ENCODE measurements at places on chromosomes 6 and 20.

GRCh38 chr6:145823328-145823944 lies 8.8 kb upstream of the FBXO30 start:
- DNase-seq = no peak

GRCh38 chr20:23507346-23507745 lies 16.4 kb downstream of the CST8 start:
- DNase-seq = no peak

GRCh38 chr6:153251326-153251725 lies 120.2 kb upstream of the RGS17 start:
- DNase-seq = no peak

GRCh38 chr6:136077834-136078576 lies 172.1 kb downstream of the MTFR2 start:
- DNase-seq = no peak

- DNase-seq = no peak
Observed at GRCh38 chr6:135114355-135115145, 59.9 kb upstream of the HBS1L start.

DNA sequence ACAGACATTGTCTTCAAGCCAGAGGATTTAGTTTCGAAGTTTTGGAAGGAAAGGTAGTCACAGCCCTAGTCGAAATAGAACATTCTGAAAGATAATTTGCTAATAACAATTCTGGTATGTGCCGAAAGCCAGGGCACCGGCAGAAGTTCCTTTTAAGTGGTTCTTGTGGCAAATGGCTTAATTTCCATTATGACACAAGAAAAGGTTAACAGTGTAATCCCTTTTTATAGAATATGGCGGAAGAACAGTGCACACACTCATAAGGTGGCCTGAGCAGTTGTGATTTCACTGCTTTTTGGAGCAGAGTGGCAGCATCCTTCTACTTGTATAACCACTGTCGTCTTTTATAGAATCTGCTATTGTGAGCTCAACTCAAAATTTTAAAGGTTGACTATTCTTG lies 152.4 kb downstream of the SASH1 start:
- DNase-seq = no peak

- no peak for DNase-seq
Observed at GRCh38 chr20:34072076-34072475, 40.0 kb downstream of the EIF2S2 start.

DNA sequence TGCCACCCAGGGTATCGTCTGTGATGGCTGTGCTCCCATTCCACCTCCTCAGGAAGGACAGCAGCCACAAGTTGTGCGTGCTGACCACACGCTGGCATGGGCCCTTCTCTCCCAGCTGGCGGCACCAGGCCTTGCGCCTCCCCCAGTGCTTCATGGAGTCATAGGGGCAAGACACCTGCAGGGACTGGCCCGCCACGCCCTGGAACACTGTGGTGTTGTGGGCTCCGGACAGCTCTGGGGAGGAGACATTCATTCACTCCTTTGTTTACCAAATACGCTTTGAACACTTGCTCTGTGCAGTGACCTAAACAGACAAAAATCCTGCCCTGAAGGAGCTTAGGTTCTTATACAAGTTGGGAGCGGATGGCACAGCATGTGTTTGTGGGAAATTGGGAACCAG lies 1.5 kb downstream of the TREM2 start:
- no peak for DNase-seq

GRCh38 chr6:25959890-25960536 lies 2.6 kb upstream of the TRIM38 start:
- DNase-seq = no peak

DNA sequence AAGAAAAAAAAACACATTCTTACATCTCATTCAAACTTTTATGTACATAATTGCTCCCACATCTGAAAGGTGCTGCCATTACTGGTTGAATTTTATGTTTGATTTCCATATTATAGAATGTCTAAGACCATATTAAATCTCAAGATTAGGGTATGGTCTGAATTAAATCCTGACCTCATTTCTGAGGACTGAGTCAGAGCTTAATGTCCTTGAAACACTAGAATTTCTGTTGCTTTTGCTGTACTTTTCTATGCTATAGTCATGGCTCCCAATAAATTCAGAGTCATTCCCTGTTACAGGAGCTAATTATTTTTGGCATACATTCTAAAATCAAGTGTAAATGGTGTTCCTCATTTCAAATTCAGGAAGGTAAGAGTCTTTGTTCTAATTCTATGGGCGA lies 285.3 kb upstream of the MANEA start:
- DNase-seq = no peak

DNA sequence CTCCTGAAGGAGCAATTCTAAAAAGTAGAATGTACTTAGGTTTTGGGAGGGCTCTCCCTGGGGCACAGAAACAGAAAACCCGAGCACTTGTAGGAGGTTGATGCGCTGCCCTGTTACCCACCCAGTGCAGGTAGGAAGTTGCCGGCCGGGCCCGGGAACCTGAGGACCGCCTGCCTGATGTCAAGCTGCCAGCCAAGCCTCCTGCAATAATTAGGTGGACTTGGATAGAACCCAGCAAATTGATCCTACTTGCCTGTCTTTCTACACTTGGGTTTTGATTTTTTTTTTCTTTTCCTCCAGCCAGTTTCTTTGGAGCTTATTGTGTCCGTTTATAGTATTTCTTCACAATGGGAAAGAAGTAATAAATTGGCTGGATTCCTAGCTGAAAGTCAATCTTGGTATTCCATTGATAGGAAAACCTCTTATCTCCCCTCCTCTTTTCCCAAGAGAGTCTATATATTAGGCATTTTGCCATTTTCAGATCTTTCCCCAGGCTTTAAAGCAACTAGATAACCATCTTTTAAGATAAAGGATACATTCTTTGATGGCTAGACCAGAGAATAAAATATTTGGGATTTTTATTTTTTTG lies 78.3 kb upstream of the FYN start:
- DNase-seq = no peak

- DNase-seq = no peak
Observed at GRCh38 chr6:148455225-148455624, 112.6 kb downstream of the SASH1 start.

DNA sequence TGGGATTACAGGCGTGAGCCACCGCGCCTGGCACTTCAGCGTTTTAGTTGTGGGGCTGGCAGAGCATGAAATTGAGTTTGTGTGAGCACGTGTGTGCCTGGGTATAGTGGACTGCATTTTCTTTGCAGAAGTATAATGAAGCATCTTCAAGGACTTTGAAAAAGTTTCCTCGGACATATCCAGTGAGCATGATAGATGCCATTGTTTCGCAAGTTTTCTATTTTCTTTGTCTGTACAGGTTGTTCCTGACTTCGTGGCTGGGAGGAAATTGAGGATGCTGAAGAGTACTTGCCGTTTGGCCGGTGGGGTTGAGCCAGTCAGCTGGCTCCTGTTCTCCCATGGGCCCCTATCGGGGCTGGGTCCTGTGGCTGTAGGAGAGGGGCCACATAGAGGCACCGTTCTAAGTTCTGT lies 55.9 kb downstream of the RREB1 start:
- DNase-seq = no peak

DNA sequence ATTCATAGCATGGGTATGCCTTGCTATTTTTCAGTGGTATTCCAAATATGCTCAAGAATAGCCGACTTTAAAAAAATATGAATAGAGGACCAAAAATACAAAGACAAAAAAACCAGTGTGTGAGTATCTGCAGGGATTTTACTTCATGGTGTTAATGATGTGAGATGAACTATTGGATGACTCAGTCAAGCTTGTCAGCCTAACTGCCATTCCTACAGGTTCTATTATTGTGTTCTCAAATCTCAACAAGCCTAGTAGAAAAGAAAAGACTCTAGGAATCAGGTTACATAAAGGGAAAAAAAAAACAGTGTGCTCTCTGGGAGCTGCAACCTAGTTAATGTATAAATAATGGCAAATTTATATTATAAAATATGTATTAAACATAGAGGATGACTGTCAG lies 588.4 kb upstream of the BTBD3 start:
- no peak for DNase-seq

GRCh38 chr20:6692566-6693173 lies 74.8 kb upstream of the BMP2 start:
- DNase-seq = no peak

DNA sequence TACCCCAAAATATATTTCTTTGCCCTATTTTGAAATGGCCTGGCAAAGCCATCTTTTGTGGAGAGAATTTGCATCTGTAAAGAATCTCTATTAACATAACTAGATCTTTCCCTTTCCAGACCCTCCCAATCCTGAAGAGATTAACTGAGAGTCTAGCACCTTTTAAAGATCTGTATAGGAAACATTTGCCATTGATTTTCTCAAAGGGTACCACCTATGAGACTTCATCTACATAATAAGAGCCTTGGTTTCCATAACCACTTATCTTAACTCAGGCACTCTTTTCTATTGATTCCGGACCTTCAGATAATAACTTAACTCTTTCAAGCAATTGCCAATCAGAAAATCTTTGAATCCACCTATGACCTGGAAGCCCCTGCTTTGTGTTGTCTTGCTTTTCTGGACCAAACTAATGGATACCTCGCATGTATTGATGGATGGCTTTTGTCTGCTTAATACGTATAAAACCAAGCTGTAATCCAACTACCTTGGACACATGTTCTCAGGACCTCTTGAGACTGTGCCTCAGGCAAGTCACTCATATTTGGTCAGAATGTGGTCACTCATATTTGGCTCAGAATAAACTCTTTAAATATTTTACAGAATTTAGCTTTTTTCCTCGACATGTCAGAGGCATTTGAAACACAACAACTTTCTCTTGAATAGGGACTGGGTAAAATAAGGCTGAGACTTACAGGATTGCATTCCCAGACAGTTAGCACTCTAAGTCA lies 31.4 kb downstream of the SLC22A2 start:
- no peak for DNase-seq

GRCh38 chr20:8940326-8940725 lies 128.6 kb upstream of the PLCB4 start:
- DNase-seq = no peak

DNA sequence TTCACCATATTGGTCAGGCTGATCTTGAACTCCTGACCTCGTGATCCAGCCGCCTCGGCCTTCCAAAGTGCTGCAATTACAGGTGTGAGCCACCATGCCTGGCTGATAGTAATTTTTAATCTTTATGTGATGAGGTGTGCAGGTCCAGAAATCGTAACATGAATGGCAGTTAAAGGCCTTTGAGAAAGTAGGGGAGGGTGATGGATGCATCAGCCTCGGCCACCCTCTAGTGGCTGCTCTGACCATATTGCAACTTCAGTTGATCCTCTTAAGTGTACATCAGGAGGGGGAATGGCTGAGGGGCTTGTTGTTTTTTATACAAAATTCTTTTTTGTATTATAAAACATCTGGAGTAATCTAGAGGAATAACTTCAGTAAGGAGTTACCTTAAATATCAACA lies 193.0 kb downstream of the ZFAND3 start:
- no peak for DNase-seq

- no peak for DNase-seq
Observed at GRCh38 chr6:2378891-2379652, 133.7 kb upstream of the GMDS start.

DNA sequence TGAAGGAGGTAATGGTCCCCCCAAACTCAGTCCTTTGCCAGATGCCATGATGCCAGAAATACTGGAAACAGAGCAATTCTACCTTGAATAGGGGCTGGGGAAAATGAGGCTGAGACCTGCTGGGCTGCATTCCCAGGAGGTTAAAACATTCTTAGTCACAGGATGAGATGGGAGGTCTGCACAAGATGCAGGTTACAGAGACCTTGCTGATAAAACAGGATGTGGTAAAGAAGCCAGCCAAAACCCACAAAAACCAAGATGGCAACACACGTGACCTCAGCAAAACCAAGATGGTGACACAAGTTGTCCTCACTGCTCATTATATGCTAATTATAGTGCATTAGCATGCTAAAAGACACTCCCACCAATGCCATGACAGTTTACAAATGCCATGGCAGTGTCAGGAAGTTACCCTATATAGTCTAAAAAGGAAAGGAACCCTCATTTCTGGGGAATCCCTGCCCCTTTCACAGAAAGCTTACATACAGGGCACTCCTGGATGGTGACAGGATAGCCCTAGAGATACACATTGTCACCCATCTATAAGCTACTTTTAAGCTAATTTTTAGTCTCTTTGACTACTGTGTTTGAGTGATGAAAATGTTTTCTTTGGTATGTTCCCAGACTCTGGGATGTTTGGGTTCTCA lies 979.7 kb downstream of the TBC1D32 start:
- no peak for DNase-seq

- DNase-seq = no peak
Observed at GRCh38 chr6:37016995-37017394, 11.5 kb downstream of the FGD2 start.

- no peak for DNase-seq
Observed at GRCh38 chr6:63571361-63572043, 778 bp upstream of the LOC128125822 start.

DNA sequence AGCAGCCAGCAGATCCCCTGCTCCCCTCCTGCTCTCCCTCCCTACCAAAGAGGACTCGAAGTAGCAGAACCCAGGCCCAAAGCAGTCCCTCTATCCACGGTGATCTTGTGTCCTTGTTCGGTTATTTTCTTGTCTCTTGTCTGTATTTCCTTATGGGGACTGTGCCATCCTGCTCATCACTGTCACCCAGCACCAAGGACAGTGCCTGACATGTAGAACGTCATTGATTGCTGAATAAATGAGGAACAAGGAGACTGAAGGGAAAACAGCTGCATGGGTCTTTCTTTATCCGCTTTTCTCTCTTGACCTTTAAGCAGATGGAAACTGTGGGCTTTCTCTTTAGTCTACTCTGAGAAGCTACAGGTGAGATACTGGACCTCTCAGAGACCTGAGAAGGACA lies 29.4 kb upstream of the ZNF831 start:
- DNase-seq = no peak

GRCh38 chr20:38798266-38798665 lies 7.2 kb upstream of the PPP1R16B start:
- no peak for DNase-seq

GRCh38 chr6:120945905-120946594 lies 388.2 kb downstream of the TBC1D32 start:
- no peak for DNase-seq

GRCh38 chr6:139124887-139125672 lies 9.8 kb upstream of the HECA start:
- DNase-seq = peak; percentile 87

DNA sequence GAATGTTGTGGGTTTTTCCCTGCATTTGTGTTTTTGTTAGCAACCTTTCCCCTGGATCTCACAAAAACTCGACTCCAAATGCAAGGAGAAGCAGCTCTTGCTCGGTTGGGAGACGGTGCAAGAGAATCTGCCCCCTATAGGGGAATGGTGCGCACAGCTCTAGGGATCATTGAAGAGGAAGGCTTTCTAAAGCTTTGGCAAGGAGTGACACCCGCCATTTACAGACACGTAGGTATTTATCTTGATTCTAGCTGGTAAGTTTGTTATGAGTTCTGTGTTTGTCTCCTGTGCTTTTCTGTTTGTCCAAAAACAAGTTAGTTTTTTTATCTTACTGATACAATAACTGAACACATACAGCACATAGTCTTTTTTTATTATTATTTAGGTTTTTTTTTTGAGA lies 3.0 kb downstream of the SLC25A27 start:
- DNase-seq = no peak
